H4 (cell line): ENCODE measurements at places on chromosomes 2 and 18. TPM values are rescaled to one million over a fixed set of nuclear protein-coding genes. Genes with fewer than 3 reads are reported as not detected.
A peak's percentile ranks its signal among the peaks of the same experiment; 100 is the strongest.

The DQX1 gene
- not detected in 2 replicates for total RNA-seq

The RHBDD1 gene
- 3.3 and 6.6 TPM in 2 replicates for total RNA-seq

- peak; percentile 1 for DNase-seq
Observed at GRCh38 chr2:240820607-240821428, 799 bp upstream of the KIF1A start.

GRCh38 chr2:201344663-201345366 is 12.3 kb downstream of the FLACC1 start:
- no peak for DNase-seq

DNA sequence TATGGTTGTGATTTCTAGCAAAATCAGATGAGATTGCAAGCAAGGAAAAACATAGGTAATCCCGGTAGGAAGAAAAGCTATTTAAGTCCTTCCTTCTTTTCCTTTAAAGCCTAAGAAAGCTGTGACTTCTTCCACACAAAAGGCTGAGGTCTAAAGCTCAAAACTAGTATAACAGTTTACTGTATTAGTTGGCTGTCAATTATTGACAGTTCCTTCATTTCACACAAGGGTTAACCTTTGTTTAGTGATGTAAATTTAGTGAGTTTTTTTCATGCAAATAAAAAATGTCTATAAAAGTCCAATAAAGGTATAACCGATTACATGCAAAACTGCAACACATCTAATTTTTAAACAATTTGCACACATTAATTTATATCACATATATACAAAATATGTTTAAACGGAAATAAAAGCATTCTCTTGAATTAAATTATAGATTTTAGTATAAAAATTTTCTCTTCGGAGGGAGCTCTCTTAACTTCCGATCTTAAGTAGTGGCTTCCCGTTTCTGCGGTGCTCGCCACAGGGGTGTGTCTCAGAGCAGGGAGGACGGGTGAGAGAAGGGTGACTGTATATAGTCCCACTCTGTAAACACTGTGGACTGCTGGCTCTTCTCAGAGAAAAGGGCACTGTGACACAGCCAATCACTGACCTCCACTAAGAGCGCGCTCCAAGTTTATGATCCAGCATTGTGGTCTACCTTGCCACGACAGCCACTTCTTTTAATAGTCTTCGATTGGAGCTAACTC is 33.4 kb downstream of the TTR start:
- no peak for DNase-seq
